ENCODE measurements at places on chromosomes 16 and 17.

DNA sequence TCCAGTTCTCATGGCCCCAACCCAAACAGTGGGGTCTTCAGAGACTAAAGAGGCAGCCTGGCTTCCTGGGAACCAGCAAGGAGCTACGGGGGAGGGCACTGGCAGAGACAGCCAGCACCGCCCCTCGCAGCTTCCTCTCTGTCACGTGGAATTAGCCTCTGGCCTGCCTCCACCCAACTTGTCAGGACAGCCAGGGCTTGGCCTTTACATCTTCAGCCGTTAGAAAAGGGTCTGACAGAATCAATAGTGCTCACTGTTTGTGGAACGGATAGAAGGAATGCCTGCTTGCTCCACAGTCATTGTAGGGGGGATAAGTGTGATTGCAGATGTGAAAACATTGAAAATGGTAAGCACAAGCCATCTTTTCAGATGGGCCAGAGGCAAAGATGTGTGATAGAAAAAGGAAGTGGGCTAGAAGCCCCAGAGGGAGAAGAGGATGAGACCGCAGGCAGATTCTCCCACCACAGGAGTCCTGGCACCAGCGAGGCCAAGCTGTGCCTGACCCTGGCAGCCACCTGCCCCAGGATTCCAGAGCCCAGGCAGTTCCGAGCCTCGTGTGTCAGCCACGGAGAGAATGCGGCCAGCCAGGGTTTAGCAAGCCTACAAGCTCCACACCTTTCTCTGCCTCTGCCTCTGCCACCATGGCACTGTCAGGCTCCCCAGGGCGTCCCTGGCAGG lies 18.6 kb downstream of the GRIN2C start:
- peak; percentile 42 for DNase-seq

- no peak for DNase-seq
These were observed 204.9 kb downstream of the C16orf78 start for GRCh38 chr16:49578435-49579024.

DNA sequence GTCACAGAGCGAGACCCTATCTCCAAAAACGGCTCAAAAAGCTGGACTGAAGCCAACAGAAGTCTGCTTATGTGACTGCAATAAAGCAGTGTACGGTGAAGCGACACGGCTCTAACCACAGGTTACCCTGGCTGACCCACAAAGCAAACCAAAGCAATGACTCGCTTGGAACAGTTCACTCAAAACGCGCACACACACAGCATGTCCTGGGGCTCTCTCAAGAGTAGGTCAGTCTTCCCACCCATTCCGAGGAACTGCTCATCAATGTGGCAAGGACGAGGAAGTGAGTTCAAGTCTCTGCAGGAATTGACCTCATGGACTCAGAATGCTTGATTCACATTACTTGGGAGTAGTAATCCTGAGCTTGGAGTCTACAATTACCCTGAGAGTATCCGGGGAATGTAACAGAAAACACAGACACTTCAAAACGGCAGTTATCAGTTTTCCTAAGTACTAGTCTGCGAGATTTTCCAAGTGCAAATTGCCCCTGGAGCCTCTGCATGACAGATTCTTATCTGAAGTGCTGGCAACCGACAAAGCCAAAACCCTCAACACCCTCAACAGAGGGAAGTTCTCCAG lies 25.4 kb downstream of the PELP1 start:
- peak; percentile 82 for DNase-seq

GRCh38 chr16:50280932-50281331 lies 14.6 kb downstream of the ADCY7 start:
- DNase-seq: no peak

DNA sequence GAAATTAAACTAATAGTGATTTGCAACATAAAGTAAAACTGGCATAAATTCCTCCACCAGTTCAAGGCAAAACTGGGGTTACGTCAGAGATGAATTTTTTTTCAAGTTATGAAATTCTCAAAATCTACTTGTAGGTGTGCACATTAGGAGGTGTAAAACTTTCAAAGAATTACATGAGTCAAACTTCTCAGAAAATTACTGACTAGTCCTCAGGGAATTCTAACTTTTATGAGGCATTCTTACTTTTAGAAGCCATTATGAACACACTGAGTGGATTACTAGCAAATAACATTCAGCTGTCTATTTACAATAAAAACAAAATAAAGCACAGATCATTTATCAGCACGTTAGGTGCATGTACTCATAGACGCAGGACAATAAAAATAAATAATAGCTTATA lies 348.7 kb downstream of the CDH11 start:
- DNase-seq: no peak

- peak; percentile 55 for DNase-seq
These were observed 20.3 kb upstream of the NFATC3 start for GRCh38 chr16:68064791-68065365.

GRCh38 chr17:55458978-55459377 lies 37.3 kb upstream of the MMD start:
- peak; percentile 84 for DNase-seq

DNA sequence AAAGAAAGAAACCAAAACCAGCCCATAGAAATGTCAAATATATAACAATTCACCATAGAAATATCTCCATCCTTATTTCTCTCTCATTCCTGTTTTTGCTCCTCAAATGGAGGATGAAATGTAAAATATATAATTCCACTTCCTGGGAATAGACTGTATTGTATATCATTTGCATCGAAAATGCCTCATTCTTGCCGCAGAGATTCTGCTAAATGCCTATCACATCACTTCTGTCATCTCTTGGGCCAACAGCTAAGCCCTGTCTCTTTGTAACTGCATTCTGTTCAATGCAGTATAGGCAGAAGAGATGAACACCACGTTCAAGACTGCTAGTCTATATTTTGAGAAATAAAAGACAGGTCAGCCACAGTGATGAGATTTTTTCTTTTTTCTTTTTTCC lies 956.3 kb upstream of the SOX9 start:
- no peak for DNase-seq

- no peak for DNase-seq
These were observed 20.3 kb upstream of the OR4D1 start for GRCh38 chr17:58127846-58128245.

- no peak for DNase-seq
These were observed 571.6 kb downstream of the HS3ST4 start for GRCh38 chr16:26263406-26263805.

- DNase-seq: peak; percentile 66
These were observed 26.5 kb upstream of the NF1 start for GRCh38 chr17:31068291-31068690.

DNA sequence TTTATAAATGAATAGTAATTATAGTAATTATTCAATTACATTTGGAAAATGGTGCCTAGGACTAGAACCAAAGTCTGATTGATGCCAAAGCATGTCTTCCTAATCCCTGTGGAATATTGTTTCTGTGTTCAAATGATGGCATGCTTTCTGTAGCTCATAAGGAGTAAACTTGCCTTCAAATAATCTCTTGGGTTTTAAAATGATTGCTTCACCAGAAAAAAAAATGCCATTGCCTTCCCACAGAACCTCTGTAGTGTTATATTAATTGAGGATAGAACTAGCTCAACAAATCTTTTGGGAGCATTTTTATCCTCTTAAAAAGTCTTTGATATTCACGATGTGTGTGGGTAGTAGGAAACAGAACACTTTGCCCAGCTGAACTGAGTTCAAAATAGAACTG lies 7.7 kb upstream of the TMEM100 start:
- no peak for DNase-seq

DNA sequence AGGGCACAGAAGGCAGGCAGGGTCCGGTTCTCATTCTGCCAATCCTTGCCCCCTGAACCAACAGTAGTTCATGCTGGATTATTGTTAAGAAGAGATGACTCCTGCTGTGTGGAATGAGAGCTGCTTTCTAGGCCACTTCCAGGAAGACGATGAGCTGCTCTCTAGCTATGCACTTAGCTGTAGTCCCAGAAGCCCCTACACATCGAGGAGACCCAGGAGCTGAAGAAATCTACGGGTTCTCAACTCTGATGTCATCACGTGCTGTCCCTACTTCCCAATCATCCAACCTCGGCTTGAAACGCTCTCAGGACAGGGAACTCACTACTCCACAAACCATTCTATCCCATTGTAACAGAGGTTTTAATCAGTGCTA lies 29.0 kb upstream of the EMP2 start:
- peak; percentile 17 for DNase-seq

- DNase-seq: peak; percentile 31
These were observed 25.3 kb upstream of the PYY start for GRCh38 chr17:43979011-43979410.

GRCh38 chr17:61416540-61417363 lies 17.1 kb downstream of the TBX2 start:
- DNase-seq: peak; percentile 89

GRCh38 chr17:21174713-21175112 lies 39.2 kb downstream of the TMEM11 start:
- DNase-seq: no peak

- no peak for DNase-seq
These were observed 100.3 kb downstream of the ZFHX3 start for GRCh38 chr16:72947379-72948237.

DNA sequence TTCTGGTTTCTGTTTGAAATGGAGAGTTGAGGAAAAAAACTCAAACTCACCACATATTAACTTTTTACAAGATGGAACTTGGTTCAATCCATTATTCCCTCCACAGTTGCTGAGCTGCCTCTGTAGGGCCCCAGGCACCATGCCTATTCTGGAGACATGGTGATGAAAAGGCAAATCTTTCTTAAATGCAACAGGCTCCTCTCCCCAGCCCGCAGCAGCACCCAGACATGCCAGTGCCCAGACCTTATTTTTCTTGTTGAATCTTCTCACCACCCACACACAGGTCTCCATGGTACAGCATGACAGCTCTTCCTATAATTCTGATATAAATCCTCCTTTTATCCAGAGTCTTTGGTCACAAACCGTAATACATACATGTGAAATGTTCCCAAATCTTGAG lies 7.6 kb downstream of the CYTH1 start:
- no peak for DNase-seq

DNA sequence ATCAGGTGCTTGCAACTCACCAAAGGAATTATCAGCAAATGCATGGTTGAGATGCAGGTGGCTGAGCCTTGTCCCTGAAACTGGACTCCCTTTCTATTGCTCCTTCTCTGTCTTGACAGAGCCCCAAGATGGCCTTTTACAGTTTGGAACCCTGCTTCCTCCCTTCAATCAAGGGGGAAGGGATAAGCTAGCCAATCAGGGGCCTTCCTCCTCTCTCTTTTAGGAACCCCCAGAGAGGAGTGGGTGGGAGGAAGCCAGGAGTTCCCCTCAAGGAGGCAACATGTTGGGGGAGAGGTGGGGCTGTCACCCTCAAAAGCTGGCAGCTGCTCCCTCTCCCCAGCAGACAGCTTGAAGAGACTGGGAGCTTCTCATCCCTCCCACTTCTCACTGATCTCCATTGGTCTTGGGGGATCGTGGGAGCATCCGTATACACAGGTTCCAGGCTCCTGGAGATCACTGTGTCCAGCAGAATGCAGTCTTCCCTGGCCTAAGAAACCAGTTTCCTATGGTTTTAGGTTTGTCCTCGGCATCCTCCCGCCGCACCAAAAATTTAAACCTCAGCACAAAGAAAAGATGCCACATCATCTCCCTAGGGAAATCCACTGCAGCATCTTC lies 7.2 kb downstream of the RASL10B start:
- DNase-seq: no peak

- DNase-seq: no peak
These were observed 3.7 kb downstream of the ACSF3 start for GRCh38 chr16:89097392-89097772.

- DNase-seq: no peak
These were observed 47.9 kb upstream of the ARL4D start for GRCh38 chr17:43350888-43351361.

DNA sequence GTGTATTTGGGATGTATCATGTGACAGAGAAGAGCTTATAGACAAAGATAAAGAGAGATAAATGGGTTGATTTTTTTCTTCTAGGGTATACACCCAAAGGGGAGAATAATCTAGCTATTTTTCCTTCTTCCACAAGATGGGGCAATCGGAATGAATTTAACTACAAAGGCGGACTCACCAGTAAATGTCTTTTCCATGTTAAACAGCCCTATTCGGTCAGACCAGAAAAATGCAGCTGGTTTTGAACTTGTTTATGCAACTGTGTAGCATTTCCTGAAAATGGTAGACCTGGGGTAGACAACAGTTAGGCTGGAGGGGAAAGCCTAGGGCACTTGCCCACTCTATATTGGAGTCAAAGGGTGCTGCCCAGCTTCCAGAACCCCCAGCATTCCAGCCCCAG lies 477.1 kb downstream of the TOX3 start:
- DNase-seq: peak; percentile 30

DNA sequence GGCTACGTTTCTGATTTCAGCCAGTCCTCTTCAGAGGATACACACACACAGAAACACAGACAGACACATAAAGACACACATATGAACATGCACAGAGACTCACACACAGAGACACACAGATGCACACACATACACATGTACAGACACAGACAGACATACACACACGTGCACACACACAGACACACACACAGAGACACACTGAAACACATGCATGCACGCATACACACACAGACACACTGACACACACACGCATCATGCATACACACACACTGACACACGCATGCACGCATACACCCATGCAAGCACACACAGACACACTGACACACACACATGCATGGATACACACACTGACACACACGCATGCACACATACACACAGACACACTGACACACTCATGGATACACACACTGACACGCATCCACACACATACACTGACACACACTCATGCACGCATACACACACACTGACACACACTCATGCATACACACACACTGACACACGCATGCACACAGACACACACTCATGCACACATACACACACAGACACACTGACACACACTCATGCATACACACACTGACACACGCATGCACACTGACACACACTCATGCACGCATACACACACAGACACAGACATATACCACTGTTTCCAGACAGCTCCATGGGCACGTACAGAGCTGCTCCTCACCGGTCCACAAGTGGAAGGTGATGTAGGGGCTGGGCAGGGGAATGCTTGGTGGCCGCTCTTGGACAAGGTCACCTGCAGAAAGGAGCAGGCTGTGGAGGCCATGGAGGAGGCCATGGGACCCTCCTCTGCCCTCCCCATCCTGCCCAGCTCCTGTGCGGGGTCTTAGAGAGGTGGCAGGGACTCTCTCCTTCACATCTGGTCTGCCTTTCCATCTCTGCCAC lies 30.1 kb upstream of the MFSD6L start:
- DNase-seq: no peak

- DNase-seq: no peak
These were observed 949 bp upstream of the SPAG7 start for GRCh38 chr17:4968486-4969046.

DNA sequence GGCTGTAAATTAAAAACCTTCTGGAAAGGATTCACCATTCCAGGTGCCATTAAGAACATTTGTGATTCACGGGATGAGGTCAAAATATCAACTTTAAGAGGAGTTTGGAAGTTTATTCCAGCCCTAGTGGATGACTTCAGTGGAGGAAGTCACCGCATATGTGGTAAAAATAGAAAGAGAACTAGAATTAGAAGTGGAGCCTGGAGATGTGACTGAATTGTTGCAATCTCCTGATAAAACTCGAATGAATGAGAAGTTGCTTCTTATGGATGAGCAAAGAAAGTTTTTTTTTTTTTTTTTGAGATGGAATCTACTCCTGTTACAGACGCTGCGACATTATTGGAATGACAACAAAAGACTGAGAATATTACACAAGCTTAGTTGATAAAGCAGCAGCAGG lies 26.7 kb downstream of the CCL4 start:
- DNase-seq: no peak

- DNase-seq: no peak
These were observed 11.3 kb downstream of the RAI1 start for GRCh38 chr17:17692353-17693252.
